Inflammatory macrophage treated with lipopolysaccharide for 1 hour (primary cell): ENCODE measurements at places on chromosomes 1 and 21.

DNA sequence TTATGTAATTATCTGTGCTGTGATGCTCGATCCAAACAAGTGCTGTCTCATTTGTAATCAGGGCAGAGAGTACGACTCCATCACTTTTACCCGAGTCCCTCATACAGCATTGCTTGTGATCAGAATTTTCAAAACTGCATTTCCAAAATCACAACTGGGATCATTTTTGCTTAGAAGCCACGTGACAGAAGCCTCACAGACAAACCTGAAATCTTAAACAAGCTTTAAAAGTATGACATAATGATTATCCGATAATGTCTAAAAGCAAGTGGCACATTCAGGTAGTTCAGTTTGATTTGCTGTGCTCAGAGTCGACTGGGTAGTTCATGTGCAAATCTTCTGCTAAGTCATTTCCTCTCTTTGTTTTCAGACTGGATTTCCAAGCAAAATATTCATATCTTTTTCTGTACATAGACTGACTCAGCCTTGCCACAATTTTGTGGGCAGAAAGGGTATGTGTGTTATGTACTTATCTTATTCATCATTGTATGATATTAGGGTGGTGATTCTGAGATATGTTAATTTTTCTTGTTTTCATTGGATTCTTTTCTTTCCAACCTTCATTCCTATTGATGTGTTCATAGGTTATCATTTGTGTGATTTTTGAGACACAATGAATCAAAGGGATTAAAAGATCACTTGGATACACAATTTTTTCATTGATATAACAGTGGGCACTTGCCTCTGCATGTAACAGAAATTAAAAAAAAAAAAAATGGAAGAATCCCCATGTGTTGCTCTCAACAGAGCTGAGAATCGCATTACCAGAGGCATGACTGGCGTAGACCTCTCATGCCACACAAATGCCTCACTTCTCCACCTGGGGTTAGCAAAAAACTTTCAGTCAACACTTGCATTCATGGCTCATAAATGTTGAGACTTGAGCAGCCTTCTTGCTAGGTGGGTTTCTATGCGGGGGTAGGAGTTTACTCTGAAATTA is 355.7 kb downstream of the LTN1 start:
- DNase-seq, result no peak

DNA sequence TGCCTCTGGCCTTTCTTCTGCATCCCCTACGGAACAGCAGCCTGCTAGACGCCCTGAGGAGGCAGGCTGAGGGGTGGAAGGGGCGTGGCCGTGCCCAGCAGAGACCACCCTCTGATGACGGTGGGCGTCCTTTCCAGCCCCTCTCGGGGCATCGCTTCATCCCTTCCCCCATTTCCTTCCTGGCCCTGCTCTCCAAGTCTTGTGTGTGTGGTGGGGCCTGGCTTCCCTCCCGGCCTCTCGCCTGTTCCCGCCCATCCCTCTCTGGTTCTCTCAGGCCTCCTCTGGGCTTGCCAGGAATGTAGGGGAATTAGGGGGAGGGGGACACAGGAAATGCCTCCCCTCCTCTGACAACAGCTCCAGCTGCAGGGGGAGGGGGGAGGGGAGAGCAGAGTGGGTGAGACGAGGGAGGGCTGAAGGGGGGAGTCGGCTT is 51.1 kb downstream of the SKI start:
- no peak for DNase-seq

DNA sequence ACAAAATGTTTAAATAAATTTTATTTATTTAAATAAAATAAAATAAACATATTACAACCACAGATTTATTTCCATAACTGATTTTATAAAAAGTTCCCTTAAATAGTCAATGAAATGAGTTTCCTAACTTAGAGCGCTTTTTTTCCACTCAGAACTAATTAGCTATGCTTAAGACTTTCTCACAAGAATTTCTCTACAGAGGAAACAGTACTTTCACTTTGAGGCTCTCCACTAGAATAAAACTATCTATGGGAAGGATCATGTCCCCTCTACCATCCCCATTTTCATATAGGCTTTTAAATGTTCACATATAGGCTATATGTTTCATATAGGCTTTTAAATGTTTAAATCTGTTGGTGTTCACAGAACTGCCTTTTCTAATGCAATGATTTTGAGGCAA is 40.0 kb upstream of the DPH5 start:
- no peak for DNase-seq

DNA sequence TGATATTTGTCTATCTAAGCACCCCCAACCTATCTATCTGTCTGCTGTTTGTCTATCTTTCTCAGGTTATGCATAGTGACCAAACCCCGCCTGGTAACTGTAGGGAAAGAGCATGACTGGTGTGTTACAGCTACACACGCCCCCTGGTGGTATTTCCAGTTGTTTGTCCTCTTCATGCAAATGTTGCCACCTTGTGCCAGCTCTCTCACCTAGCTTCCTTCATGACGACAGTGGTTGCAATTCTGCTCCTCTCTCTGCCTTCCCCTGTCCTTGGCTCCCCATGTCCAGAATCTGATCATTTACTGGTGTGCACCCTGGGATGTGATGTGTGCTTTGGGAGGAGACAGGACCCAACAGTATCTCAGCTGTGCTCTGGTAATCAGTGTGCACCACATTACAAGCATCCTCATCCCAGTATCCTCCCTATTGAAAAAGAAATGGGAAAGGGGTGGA is 8.1 kb upstream of the INKA2 start:
- peak; percentile 90 for DNase-seq

GRCh38 chr1:153848805-153849204 is 73.6 kb downstream of the SLC27A3 start:
- no peak for DNase-seq

DNA sequence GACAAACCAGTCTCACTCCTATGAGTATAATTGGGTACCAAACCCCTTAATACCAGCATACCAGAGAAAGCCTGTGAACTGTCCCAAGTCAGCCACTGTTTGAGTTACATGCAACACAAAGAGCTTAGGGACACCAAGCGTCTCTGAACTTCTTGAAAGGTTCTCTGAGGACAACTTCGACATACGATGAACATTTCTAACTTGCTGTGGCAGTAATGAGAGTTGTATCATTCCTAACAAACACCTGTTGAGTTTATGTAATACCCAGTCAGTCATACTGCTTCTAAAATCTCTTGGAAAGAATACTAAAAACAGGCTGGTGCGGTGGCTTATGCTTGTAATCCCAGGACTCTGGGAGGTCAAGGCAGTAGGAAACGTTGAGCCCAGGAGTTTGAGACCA is 18.4 kb downstream of the CCT8 start:
- no peak for DNase-seq

DNA sequence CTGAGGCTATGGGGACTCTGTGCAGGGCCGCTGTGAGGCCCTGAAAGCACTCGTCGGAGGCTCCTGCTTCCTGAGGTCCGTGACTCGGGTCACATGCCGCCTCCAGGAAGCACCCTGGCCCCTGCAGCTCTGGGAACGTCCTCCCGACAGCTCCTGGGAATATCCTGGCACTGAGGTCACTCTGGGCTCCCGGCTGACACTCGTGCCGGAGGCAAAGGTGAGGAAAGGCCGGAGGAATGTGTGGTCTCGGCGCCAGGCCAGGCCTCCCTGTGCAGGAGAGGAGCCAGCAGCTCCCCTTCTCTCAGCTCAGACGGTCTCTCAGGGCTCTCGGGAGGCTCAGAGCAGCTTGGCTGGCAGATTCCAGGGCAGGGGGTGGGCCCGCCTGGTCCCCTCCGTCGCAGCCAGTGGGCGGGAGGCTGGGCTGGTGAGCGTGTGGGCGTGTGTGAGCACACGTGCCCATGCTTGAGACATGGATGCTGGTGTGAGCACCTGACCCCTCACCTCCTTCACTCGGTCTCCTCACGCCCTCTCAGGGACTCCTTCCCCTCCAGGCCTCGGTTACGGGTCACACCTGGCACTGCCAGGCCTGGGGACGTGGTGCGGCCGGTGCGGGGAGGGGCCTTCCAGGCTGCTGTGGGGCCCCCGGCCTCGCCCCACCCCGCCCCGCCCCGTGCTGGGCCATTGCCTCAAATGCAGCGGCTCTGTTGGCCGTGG is 5.5 kb upstream of the RNF223 start:
- peak; percentile 49 for DNase-seq

DNA sequence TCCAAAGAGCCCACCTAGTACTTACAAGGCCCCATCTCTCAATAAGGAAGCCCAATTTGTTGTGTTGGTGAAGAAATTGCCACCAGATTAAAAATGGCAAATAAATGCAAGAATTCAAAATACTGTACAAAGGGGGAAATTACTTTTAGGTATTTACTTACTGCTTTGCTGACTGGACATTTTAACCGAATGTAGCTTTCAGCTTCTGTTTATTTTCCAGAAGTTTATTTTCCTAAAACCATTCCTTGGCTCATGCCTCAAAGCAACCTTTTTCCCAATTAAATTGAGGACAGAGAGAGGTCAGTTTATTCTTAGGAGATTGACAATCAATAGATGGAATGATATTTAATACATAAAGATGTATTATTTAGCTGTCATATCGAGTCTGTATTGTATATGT is 47.6 kb upstream of the H6PD start:
- DNase-seq, result no peak

DNA sequence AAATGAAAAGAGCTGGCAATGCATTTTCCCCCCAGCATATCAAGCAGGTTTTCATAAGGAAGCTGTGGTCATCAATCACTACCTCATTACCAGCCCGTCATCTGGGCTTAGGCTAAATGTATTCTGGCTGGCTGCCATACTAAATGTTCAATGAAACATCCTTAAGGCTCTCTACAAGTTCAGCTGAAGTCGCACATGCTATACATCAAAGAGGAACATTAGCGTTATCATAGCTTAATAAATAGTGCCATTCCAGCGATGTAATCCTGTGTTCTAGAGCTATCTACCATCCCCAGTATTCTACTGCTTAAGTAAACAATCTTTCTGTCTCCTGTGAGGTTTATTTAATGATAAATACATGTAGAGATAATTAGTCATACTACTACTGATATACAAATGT is 288.8 kb downstream of the DPYD start:
- DNase-seq, result no peak

GRCh38 chr1:163071405-163072255 is 2.5 kb downstream of the RGS4 start:
- DNase-seq, result peak; percentile 13

GRCh38 chr1:119590393-119590792 is 57.7 kb downstream of the ZNF697 start:
- peak; percentile 59 for DNase-seq

- no peak for DNase-seq
These were observed 42.6 kb downstream of the DNM3 start for GRCh38 chr1:171883849-171884248.

DNA sequence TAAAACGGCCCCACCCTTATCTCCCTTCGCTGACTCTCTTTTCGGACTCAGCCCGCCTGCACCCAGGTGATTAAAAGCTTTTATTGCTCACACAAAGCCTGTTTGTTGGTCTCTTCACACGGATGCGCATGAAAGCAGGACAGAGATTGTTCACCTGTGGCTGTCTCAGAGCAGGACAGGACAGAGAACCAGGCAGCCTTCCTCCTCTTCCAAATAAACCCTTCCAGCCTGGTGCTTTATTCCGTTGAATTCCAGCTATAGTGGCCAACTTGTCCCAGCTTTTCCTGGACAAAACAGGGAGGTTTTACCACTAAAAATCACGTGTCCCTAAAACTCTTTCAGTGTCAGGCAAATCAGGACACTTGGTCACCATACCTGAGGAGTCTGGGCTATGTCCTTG is 9.5 kb upstream of the DMRTB1 start:
- DNase-seq, result no peak

DNA sequence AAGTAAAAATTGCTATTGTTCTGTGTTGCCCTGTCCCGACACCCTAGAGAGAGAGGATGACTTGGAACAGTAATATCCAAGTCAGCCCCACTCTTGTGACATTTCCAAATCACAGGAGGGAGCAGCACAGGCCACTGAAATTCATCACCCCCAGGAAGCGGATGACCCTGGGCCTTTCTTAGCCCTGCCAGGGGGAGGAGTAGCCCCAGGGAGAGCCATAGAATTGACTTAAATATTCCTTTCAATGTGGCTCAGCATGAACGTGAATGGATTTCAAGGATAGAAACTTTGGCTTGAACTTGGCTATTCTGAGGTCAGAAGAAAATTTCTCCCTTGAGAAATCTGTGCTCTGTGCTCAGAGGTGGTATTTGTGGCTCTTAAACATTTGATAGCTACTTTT is 80.6 kb downstream of the CENPF start:
- no peak for DNase-seq

DNA sequence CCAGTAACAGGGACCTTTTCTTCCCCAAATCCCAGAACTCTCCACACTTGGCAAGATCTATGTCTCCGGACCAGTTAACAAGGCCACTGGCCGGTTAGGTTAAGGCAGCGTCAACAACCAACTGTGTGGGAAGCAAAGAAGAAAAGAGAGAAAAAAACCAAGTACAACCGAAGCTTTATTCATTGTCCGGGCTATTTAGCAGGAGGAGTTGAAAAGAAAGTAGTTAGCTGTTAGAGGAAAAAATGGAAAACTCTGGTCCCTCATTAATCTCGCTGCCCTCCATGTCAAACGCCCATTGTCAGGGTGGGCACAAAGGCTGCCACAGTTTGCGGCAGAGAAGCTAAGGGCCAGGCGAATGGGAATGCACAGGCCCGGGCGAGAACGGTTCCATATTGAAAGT is 49.3 kb upstream of the GRIK3 start:
- no peak for DNase-seq

DNA sequence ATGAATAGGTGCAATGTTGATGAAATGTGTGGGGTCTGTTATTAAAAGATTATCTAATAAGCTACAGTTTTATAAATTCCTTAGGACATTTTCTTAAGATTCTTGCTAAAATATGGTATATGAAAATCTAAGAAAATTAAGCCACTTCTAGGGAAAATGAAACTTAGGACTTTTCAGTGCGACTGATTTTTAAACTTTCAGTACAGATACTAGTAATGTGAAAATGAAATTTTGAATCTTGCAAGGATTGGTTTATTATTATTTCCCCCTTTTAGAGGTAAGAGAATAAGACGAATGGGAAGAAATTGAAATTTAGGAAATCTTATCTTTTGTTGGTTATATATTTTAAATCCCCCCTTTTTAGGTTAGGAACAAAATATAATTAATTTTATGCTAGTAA is 16.4 kb downstream of the CAPZA1 start:
- no peak for DNase-seq

DNA sequence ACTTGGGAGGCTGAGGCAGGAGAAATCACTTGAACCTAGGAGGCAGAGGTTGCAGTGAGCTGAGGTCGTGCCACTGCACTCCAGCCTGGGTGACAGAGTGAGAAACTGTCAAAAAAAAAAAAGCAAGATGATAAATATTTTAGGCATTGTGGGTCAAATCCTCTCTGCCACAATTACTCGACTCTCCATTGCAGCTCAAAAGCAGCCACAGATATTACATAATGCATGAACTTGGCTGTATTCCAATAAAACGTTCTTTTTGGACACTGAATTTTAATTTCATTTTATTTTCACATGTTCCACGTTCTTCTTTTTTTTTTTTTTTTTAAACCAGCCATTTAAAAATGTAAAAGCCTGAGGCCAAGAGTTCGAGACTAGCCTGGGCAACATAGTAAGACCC is 69.4 kb downstream of the TCP10L start:
- no peak for DNase-seq

DNA sequence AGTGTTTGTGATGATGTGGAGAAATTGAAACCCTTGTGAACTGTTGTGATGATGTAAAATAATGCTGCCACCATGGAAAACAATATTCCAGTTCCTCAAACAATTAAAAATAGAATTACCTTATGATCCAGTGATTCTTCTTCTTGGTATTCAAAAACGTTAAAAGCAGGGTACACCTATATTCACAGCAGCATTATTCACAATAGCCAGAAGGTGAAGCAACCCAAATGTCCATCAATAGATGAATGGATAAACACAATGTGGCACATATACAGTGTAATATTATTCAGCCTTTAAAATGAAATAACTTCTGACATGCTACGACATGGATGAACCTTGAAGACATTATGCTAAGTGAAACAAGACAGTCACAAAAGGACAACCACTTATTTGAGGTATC is 59.2 kb downstream of the LYPLAL1 start:
- no peak for DNase-seq
